ENCODE measurements at places on chromosomes 1 and 21. TPM values are rescaled to one million over a fixed set of nuclear protein-coding genes. Genes with fewer than 3 reads are reported as not detected.

GRCh38 chr1:76260279-76260678, 185.7 kb downstream of the ST6GALNAC3 start:
- no peak for DNase-seq

- no peak for DNase-seq
These were observed 142.5 kb upstream of the VANGL1 start for GRCh38 chr1:115499253-115499652.

- no peak for DNase-seq
These were observed 456.1 kb upstream of the RGS18 start for GRCh38 chr1:191702124-191702523.

The TRABD2B gene
- 0.89 TPM for total RNA-seq

- DNase-seq = peak; percentile 27
These were observed 56.9 kb upstream of the NRIP1 start for GRCh38 chr21:15121655-15122120.

- no peak for DNase-seq
These were observed 310.6 kb downstream of the NPHP4 start for GRCh38 chr1:5681654-5682053.

- DNase-seq = no peak
These were observed 457.2 kb upstream of the RUNX1 start for GRCh38 chr21:35506352-35506751.

The MATN1 gene
- total RNA-seq = 0.79 TPM

DNA sequence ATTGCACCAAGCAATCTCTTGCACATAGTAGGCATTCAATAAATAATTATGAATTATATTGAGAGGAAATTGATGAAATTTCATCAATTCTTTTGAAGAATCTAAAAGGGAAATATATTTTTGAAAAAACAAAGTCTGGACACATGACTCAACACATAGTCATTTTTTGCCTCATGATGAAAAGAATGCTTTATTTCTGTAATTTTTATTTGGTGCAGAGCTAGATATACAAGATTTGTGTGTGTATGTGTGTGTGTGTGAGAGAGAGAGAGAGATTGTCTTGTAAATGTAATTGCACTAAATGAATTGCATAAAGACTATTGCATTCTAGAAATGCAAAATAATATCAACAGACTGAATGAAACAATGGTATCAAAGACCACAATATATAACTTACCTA, 206.2 kb upstream of the C1orf87 start:
- no peak for DNase-seq

- no peak for DNase-seq
These were observed 121.4 kb upstream of the NFIA start for GRCh38 chr1:60960891-60961461.

The LCE3E gene
- not detected for total RNA-seq

- DNase-seq = no peak
These were observed 31.3 kb upstream of the CCN1 start for GRCh38 chr1:85549244-85549643.

GRCh38 chr1:117661027-117661426, 55.2 kb downstream of the TENT5C start:
- no peak for DNase-seq

The CTSE gene
- total RNA-seq = 0.28 TPM

DNA sequence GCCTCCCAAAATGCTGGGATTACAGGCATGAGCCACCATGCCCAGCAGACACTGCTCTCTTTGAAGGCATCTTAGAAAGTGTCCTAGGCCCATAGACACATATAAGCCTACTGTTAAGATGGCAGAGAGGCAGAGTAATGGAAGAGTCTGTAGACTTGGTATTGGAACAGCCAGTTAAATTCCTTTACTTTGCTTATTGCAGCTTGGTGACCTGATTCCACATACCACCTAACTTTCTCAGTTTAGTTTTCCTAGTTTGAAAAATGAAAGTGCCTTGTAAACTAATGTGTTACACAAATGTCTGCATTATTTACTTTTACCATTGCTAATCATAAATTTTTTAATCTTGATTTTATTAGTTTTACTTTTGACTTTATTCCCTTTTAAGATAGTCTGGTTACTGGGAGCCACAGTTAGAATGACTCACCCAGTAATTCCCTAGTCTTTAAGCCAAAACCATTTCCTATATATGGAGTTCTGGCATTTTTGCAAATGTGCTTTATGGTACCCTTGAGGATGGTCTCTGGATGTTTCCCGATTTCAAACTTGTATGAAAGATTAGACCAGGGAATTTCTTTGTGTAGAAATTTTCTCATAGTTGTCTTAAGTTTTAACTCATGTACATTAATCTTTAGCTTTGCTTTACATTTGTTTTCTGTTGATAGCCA, 6.4 kb downstream of the SMAP2 start:
- DNase-seq = no peak

DNA sequence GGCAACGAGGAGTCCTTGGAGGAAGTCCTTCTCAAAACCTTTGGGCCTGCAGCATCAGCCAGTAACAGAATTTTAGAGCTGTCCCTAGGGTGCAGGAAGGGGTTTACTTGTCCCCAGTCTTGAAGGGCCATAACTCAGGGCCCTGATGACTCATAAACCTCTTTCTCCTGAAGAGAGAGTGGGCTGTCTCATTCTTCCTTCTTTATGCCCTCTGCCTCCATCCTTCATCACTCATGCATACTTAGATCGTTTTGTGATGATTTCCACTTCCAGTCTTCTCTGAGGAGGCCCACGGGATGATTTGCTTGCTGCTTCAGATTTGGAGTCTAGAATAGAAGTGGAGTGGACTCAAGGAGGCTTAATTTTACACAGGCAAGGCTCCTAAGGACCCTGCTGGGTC, 60.2 kb downstream of the NDUFS5 start:
- no peak for DNase-seq

- no peak for DNase-seq
These were observed 98.3 kb downstream of the PLPPR5 start for GRCh38 chr1:98906361-98906760.

The SLC9A1 gene
- total RNA-seq = 7.5 TPM

- peak; percentile 87 for DNase-seq
These were observed at the start of gene SLC45A3 for GRCh38 chr1:205680073-205680851. SLC45A3 (minus strand) TSS chr1:205680509; CDS start chr1:205664656, 15,853 bp downstream.

The DFFB gene
- total RNA-seq = 8.2 TPM

GRCh38 chr21:45574691-45575090, 32.5 kb upstream of the SLC19A1 start:
- DNase-seq = no peak

DNA sequence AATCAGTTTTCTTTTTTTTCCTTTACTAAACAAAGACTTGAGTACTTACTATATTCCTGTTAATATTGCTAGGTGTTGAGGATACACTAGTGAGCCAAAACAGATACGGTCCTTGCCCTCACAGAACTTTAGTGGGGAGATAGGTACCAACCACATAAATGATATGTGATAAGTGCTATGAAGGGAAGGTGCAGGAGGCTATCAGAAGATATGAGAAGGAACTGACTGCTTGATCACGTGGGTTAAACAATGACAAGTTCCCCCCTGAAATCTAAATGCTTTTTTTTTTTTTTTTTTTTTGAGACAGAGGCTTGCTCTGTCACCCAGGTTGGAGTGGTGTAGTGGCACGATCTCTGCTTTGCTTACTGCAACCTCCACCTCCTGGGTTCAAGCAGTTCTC, 25.0 kb downstream of the RBM15 start:
- DNase-seq = no peak

GRCh38 chr1:247365023-247365422, 33.4 kb upstream of the ZNF496 start:
- no peak for DNase-seq

GRCh38 chr1:205936311-205936710, 6.9 kb downstream of the SLC26A9 start:
- DNase-seq = no peak

DNA sequence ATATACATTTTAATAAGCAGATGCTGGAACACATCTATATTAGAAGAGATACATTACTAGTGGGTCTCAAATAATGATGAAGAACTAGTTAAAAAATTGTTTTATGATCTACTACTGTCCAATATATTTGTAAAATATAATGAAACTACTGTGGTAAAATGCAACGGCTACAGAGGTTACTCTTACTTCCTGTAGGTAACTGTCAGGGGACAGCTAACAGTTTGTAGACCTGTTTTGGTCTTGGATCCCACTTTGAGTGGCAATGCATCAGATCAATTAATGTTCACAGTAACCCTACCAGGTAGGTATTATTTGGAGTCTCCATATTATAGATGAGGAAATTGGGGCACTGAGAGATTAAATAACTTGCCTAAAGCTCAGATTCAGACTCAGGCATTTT, 26.7 kb upstream of the MYSM1 start:
- no peak for DNase-seq

The S100A7A gene
- total RNA-seq = not detected

The NR1I3 gene
- not detected for total RNA-seq

DNA sequence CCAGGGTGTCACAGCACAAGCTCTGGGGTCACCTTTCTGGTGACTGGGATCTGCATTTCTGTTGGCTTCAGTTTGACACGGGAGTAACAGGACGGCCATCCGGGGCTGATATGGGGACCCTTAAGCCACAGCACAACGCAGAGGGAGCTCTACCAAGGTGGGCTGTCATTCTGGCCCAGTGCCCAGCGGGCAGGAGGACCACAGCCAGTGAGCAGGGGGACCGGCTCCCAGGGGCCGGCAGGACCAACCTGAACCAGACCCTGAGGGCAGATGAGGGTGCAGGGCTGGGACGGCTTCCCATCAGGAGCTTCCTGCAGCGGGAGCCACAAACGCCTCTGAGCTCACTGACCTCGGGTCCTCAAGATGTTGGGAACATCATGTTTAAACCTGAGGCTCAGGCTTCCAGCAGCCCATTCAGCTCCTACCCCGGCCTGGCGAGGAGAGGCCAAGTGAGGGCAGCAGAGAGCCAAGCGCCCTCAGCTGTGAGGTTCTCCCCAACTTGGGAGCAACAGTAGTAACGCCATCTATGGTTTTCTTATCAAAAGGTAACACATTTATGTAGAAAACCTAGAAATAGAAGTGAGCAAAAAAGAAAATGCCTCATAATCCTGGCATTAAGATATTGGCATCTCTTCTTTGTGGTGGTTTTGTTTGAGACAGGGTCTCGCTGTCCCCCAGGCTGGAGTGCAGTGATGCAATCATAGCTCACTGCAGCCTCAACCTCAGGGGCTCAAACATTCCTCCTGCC, 26.8 kb downstream of the TMEM201 start:
- DNase-seq = no peak

The SIK1 gene
- total RNA-seq = 13.2 TPM

DNA sequence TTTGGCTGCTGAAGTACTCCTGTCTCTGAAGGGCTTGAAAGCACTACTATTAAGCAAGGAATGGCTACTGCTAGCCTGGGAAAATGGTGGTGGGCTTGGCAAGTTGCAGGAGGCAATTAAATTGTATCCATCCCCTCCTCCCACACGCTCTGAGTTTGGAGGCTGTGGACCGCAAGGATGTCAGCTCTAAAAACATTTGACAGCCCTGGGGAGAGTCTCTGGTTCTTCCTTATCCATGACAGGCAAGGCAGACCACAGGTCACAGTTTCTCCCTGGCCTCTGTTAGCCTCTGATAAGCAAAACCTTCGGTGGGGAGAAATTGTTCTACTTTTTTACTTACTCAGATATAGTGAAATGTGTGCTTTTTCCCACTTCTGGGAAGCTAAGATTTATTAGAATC, 46.6 kb downstream of the S1PR1 start:
- DNase-seq = no peak

The KCNJ15 gene
- total RNA-seq = 1.9 TPM

DNA sequence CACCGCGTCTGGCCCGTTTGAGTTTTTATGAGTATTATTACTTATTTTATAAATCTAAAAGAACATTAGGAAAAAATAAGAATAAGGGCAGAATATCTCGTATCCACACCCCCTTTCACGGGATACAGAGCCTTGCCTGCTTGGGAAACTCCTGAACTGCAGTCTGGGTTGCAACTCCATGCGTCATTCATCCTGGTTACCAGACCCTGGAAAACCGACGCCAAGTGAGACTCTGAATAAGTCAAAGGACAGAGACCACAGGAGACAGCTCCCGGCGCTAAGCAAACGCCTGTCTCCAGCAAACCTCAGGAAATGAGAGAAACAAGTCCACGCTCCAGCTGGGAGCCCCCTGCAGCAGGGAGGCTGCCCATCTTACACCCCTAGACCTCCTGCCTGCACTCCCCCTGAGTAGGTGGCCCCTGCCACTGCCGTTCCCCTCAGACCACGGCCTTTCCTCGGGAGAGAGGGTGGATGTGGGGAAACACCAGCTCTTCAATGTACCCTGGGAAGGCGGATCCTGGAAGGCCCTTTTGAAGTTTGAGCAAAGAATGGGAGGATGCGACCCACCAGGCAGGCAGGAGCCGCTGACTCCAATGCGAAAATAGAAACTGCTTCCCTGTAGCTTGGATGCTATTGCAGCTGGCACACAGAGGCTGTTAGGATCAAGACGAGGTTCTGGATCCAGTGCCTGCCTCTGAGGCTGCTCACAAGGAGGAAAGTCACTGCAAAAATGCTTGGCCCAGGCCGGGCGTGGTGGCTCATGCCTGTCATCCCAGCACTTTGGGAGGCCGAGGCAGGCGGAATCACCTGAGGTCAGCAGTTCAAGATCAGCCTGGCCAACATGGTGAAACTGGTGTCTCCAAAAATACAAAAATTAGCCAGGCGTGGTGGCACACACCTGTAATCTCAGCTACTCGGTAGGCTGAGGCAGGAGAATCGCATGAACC, 37.7 kb upstream of the GPR157 start:
- DNase-seq = no peak

DNA sequence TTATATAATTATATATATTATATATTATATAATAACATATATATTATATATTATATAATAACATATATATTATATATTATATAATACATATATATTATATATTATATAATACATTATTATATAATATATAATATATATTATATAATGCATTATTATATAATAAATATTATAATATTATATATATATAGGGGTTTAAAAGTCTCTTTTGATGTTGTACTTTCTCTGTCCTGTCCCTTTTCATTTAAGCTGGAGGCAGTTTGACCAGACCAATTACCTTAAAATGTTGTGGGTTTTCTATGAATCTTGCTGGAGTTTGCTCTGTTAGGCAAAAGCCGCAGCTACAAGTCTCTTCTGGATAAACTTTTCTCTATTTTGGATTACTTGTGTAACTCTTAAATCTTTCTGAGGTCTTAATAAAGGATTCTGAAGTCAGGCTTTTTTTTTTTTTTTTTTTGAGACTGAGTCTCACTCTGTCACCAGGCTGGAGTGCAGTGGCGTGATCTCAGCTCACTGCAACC, 22.2 kb upstream of the KIF1B start:
- DNase-seq = no peak

DNA sequence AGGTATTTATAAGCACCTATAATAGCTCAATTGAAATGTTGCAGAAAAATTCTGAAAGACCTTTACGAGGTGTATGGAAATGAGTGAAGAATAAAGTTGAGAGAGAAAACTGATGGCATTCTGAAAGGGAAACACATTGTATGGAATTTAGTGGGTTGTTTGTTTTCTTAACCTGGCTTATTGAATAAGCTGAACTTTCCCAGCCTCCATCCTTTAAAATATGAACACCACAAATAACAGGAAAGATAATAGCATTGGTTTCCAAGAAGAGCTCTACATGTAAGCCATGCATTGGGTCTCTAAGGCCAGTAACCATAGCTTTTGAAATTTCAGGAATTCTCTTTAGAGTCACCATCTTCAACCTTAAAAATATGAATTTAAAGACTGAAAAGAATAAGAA, 709.0 kb downstream of the USP25 start:
- no peak for DNase-seq

The CFH gene
- total RNA-seq = 982 TPM

The AMY2A gene
- not detected for total RNA-seq

GRCh38 chr1:162943622-162944021, 82.6 kb upstream of the CCDC190 start:
- no peak for DNase-seq

The DMBX1 gene
- total RNA-seq = 0.10 TPM

- no peak for DNase-seq
These were observed 3.5 kb upstream of the MTFR1L start for GRCh38 chr1:25816112-25816718.

- DNase-seq = no peak
These were observed 237.3 kb downstream of the S1PR1 start for GRCh38 chr1:101474039-101474665.

Data from spinal cord (tissue), 10 donors.